Heart left ventricle (tissue), 16 donors: ENCODE measurements at places on chromosomes 13 and 19. TPM values are rescaled to one million over a fixed set of nuclear protein-coding genes. Genes with fewer than 3 reads are reported as not detected.

The SERPINE3 gene
- total RNA-seq = not detected

The PROSER3 gene
- 9.5 TPM for total RNA-seq

The C19orf33 gene
- 15.1 TPM for total RNA-seq

The PTH2 gene
- not detected for total RNA-seq

The HPN gene
- 1.1 TPM for total RNA-seq

The PHF11 gene
- 20.9 TPM for total RNA-seq

The SLC25A42 gene
- 17.9 TPM for total RNA-seq

GRCh38 chr13:23851106-23851505, 38.1 kb downstream of the MIPEP start:
- no peak for DNase-seq

DNA sequence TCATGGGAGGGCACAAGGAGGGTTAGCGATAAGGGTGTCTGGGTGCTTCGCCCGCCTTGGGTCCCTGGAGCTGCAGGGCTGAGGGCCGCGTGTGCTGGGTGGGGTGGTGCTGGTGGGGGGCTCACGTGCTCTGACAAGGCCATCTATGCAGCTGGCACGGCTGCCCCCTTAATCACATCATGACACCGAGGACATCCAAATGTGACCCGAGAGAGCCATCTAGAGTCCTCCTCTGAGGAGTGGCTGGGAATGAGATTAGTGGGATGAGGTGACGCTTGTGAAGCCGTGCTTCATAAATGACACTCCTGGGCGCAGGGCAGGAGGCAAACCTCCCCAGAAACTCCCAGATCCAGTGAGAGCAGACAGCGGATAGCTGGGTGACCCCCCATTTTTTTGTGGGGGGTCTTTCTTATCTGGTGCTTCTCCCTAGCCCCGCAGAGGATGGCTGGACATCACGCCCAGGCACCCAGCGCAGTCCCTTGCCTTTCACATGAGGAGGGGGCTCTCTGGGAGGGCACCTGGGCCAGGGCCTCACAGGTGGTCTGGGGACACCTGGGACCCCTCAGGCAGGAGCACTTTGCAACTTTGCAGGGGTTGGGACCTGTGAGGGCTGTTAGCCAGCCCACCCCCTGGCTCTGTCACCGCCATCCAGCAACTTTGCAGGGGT, 6.6 kb downstream of the FZR1 start:
- DNase-seq = no peak

DNA sequence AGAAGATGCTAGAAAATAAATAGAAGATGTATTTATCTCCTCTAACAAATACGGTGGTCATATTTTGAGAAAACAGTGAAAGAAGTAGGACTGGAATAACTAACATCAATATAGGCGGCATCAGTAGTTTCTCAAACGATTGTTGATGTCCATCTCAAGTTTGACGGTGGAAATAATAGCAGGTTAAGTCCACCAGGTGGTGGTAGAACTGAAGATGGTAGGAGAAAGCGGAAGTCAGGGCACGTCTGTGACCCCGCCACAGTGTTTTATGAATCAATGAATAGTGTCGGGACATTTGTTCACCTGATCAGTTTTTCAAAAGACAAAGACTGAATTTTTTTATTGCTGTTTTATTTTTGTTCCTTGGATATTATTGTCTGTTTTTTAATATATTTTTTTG, 706.4 kb upstream of the SLC10A2 start:
- no peak for DNase-seq

DNA sequence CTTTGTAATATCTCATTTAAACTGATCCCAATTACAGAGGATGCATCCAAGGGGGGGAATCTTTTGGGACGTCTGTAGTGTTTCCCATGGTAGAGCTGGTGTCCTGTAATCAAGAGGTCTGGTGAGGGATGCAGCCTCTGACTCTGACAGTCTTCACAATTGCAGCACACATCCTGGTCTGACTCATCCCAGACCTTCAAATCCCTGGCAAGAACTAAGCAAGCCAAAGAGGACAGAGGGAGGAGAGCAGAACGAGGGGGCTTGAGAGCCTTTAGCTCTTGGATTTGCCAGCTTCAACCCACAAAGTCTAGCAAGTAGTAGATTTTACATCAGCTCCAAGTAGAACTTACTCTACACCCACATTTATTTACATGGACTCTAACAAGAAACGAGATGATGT, 17.3 kb upstream of the FCGBP start:
- no peak for DNase-seq

DNA sequence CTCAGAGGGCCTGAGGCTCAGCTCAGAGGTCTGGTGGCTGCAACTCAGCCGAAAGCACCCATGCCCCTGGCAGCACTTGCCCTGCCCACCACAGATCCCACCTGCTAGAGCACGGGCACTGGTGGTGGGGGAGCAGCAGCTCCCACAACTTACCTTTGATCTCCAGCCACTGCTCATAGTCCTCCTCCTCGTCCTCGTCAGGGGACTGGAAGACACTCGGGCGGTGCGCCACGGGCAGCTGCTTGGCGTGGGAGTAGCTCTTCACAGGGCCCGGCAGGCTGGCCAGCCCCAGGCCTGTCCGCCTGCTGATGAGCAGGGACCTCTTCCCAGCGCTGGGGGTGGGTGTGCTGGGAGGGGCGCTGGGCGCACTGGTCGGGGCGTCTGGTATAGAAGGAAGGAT, 14.6 kb downstream of the SUGP1 start:
- no peak for DNase-seq

- DNase-seq = peak; percentile 97
Observed at GRCh38 chr19:2236314-2237050, at the start of the genes PLEKHJ1 and SF3A2. Gene PLEKHJ1 (minus strand): TSS chr19:2236329. CDS start chr19:2236248, 81 bp downstream. Gene SF3A2 (plus strand): TSS chr19:2236824. CDS start chr19:2243419, 6,595 bp downstream.

- DNase-seq = no peak
Observed at GRCh38 chr13:69820180-69820579, 287.4 kb upstream of the ATXN8OS start.

- no peak for DNase-seq
Observed at GRCh38 chr13:45143346-45143751, 23.0 kb downstream of the GTF2F2 start.

GRCh38 chr13:29292045-29292444, 303.4 kb downstream of the SLC7A1 start:
- no peak for DNase-seq

DNA sequence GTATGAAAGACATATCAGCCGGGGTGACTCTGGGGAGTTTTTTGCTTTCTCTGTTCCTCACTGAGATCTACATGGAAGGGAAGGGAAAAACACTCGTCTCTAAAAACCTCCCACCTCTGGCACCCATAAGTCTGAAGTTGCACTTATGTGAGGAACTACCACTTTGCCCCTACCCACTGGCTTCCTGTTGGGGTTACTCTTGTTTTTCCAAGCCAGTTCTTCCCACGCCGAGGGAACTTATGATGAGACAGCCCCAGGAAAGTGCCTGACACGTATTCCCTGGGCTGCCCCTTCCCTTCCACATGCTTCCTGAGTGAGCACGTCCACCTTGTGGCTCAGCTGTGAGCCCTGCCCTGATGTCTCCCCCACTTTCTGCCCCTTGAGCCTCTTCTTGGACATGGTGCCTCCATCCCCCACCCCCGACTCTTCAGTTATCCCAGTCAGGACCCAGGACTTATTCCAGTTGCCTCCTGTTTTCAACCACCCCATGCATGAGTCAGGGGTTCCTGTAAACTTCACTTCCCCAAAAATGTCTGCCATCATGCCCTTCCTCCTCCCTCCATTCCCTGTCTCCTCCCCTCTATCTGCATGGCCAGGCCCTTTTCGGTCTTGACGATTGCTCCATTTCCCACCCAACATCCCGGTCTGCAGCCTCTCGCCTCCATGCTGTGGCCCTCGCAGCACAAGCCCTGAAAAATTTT, 5.1 kb upstream of the SIGLEC7 start:
- peak; percentile 39 for DNase-seq

DNA sequence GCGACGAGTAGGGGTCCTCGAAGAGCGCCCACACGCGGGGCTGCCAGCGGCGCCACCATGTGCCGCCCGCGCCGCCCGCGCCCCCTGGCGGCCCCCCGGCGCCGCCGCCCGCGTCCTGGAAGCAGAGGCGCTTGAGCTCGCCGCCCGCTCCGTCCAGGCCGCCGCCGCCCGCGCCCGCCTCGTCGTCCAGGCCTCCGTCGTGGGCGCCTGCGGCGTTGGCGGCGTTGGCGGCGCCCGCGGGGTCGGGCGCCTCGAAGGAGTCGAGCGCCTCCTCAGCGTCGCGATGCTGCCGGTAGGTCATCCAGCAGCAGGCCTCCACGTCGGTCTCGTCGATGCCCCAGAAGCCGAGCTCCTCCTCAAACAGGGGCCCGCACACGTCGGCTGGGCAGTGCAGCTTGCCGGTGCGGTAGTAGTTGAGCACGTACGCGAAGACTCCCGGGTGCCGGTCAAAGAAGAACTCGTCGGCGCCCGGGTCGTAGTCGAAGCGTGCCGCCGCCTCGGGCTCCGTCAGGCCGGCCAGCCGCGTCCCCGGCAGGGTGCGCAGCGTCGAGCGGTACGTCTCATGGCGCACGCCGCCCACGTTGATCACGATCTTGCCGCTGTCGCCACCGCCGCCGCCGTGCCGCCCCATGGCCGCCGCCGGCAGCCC, 829 bp downstream of the KCNC3 start:
- no peak for DNase-seq

DNA sequence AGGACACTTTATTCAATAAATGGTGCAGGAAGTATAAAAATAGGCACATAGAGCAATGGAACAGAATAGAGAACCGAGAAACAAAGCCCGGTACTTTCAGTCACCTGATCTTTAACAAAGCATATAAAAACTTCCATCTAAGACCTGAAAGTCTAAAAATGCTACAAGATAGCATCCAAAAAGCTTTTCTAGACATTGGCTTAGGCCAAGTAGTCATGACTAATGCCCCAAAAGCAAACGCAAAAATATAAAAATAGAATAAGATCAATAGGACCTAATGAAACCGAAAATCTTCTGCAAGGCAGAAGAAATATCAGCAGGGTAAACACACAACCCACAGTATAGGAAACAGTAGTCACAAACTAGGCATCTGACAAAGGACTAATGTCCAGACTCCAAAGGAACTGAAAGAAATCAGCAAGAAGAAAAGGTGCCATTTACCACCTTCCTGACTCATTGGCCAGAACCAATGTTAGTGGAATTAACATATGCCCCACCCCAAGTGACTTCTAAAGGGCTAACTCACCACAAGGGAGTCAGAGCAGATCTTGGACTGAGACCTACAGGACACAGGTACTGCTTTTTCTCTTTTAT, 40.8 kb upstream of the CEACAM21 start:
- no peak for DNase-seq

GRCh38 chr13:83121896-83122295, 760.4 kb downstream of the SLITRK1 start:
- no peak for DNase-seq

DNA sequence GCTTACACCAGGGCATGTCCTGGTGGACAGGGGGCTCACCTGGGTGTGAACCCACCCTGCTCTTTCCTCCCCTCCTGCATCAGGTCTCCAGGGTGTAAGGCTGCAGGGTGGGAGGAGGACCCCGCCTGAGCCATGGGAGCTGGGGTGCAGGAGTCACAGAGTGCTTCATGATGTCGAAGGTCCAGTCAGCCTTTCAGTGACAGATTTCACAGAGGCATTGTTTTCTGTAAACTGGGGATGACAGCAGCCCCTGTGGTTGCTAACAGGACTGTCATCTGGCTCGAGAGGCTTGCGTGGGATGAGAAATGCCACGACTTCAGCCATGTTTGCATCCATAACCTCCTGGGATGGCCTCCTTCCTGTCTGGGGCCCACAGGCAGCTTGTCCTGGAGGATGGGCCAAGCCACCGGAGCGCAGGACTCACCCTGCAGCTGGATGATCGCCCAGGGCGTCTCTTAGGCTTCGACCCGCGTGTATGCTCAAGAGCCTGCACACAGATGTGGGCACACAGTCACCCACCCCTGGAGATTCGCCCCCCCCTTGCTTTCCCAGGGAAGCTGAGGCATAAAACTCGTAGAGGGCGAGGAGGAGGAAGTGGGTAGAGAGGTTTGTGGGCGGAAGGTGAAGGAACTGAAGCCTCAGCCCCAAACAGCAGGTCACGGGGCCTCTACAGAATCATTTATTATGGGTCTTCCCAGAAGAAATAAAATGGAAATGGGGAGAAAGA, 4.9 kb downstream of the NANOS3 start:
- no peak for DNase-seq

DNA sequence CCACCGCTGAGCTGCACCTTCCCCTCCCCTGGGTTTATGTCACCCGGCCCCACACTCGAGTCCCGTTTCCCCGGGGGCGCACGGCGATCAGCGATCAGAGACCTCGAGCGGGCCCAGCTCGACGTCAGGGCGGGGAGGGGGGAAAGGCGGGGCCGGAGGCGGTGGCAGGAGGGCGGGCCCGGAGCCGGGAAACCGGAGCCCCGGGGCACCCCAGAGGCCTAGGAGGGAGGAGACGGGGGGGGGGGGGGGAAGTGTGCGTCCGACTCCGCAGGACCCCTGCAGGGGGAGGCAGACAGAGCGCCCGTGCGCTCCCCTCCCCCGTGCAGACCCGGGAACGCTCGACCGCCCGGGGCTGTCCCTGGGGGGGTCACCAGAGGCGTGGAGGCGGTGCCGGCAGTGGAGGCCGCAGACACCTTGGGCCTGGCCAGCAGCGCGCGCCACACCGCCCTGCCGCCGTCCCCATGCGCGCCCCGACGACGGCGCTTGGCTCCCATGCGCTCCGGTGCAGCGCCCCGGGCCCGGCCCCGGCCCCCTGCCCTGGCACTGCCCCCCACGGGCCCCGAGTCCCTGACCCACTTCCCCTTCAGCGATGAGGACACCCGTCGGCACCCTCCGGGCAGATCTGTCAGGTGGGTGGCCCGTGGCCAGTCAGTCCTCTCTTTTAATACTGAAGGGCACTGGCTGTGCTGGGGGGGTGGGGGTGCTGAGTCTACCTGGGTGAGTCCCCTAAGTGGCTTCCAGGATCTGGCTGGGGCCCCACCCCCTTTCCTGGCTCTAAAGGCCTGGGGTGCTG, 11.8 kb downstream of the PDE4A start:
- DNase-seq = peak; percentile 78

GRCh38 chr13:73677048-73677601, 457.1 kb downstream of the KLF12 start:
- no peak for DNase-seq

- no peak for DNase-seq
Observed at GRCh38 chr13:28575200-28575599, 80.3 kb upstream of the FLT1 start.

DNA sequence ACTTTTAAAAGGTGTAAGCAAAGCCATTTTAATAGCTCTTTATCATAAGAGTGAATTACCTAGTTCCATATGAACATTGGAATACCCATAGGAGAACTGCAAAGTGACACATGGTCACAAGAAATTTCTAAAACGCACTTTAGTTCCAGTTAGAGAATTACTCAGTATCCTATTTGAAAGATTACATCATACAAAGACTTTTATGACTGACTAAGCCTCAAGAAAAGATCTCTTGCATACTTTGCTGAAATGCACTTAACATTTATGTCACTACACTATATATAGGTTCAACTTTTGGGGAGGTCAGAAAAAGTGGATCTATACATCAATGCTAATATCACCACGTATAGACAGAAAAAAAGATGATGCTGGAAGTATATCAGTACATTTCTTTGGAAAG, 7.1 kb downstream of the PCDH9 start:
- DNase-seq = no peak

DNA sequence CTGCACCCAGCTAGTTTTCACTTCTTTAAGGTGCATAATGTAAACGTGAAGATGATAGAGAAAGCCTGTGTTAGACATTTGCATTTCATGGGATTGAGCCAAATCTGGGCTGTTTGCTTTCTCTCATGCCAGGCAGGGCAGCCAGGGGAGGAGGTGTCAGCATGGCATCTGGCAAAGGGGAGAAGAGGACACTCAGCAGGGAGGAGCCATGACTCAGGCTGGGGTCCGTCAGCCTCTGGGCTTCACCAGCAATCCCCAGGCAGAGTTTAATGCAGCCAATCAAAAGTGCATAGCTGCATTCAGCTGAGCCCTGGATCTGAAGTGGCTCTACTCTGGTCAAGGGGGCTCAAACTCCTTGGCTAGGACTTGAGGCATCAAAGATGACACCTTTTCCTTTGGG, 23.5 kb downstream of the EBPL start:
- no peak for DNase-seq
